ENCODE measurements at places on chromosomes 6 and 20.

DNA sequence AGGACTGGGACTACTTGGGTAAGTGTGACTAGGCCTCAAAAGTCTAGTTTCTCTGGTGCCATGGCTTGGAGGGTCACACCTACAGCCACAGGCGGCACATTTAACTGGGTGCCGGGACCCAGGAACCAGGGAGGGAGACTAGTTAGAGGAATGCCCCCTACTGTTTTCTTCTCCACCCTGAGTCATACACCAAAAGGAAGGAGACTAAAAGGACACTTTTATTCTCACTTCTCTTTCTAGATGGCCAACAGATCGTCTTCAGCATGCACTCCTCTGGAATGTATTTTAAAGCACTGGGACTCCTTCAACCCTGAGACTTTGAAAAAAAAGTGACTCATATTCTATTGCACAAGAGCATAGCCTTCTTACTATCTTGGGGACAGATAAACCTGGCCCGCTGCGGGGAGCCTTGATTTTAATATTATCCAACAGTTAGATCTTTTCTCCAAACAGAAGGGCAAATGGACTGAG, 33.4 kb downstream of the PLN start:
- no peak for DNase-seq

GRCh38 chr6:112180095-112180820, 74.1 kb downstream of the LAMA4 start:
- no peak for DNase-seq

- DNase-seq = no peak
Observed at GRCh38 chr6:123898665-123899064, 95.0 kb downstream of the NKAIN2 start.

- DNase-seq = no peak
Observed at GRCh38 chr6:33008944-33009861, at the start of gene HLA-DOA. Gene HLA-DOA (minus strand): TSS chr6:33009591.

DNA sequence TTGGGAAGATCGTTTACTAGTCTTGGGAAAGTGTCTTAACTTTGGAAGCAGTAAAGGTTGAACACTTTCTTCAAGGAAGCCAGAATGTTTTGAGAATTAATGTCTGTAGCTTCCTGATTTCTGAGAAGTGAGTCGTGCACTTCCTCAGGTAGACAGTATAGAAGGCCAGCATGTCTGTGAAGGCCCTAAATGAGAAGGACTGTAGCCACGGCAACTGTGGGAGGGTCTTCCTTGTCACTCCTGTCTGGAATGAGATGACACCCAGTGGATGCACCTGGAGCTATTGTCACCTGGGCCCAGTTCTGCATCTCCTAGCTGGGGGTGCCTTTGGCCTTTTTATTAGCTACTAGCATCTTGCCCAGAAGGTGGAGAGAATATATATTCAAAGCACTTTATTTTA, 8.8 kb downstream of the STX16 start:
- no peak for DNase-seq

DNA sequence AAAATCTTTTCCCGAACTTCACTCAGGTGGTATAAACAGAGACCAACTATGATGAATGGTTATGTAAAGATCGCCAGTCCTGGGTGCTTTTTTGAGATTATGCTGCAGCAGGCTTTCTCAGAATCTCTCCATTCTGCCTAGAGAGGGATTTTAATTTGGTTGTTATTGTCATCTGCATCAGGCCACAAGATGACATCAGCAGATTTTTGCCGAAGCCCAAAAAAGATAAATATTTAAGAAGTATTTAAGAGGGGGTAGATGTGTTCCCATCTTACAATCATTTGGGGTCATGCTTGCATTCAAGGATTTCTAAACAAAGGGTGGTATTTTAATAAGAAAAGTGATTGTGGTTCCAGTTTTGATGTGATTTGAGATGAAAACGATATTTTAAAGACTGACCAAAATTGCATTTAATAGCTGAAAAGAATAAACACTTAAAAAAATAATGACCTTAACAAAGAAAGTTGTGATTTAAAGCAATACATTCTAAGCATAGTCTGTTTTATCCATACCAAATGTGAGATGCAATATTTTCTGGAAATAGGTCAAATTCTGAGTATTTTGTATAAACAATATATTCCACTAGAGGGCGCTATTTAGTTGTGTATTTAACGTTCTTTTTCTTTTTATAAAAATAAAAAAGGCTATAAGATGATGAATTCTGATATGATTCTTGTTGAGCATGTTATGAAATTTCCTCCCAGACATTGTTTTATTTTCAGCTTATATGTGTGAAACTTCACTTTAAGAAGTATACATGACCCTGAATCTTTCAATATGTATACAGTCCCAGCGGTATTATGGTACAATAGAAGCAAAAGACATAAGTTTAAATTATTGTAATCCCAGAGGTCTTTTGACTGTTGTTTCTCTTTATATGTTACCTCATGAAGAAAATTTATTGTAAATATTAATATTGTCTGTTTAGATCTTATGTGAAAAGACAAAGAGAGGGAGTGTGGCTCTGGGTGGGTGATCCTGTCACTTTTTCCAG, 51.0 kb upstream of the ZFP64 start:
- DNase-seq = no peak

- no peak for DNase-seq
Observed at GRCh38 chr20:23050847-23051627, 1.6 kb upstream of the THBD start.

DNA sequence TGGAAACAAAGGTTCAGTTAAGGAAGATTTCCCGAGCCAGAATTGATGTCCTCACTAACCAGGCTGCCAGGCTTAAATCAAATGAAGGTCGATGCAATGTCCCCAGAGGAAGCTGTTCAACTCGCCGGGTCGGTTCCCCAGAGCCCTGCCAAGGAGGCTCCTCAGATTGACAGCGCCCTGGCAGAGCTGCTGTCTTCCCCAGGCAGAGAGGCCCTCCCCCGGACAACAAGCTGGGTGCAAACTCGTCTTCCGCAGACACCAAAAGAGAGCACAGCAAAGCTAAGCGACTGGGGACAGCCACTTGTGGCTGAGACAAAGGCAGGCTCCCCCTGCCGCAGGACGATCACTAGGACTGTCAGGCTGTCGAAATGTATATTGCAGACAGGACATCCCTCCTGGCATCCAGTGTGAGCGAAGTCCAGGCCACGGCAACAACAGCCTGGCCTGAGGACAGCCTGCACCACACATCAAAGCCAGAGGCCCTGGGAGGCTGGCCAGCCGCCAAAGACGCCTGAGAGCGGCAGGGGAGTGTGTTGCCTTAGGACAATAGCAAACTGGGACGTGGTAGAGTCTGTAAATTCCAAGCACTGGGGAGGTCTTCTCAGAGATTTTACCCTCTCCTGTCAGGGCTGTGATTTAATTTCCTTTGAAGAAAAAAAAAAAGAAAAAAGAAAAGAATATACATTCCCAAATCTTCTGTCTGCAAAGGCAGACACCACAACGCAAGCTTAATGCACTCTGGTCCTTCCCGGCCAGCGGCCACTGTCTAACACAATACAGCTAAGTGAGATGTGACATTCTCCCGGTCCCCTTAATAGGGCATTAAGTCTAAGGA, 99.1 kb downstream of the HIVEP2 start:
- no peak for DNase-seq

All from cortex of kidney (tissue), 1 donor.